Karpas-422 (cell line): ENCODE measurements at places on chromosomes 2 and 18.

DNA sequence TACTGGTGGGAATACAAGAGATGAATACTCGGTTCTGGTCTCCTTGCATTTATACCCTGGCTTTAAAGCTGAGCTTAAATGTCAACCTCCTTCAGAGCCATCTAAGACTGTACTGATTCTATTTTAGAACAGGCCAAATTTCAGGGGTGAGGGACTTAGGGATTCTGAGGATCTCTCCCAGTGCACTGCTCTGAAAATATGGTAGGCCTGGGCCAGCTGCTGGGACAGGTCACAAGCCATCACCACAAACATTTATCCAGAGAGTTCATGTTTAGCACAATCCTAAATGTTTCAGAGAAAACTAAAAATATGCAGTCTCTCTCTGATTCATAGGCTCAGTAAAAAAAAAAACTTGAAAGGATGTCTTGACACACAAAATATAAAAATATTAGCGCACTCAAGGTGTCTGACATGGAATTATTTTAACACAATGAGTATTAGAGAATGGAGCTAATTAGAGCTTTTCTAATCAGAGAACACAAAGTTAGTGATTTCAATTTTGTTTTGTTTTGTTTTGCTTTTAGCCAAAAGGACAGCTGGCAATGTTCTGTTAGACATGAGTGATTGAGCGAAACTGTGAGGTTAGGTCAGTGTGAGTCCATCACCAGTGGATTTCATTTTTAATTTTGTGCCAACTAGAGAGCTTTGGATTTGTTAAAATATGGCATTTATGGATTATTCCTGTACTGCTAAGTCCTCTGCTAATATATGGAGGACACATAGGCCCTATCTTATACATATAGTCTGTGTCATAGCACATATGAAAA, 38.8 kb downstream of the MFSD6 start:
- DNase-seq, result no peak

GRCh38 chr2:60837123-60837522, 44.3 kb upstream of the REL start:
- peak; percentile 46 for DNase-seq

DNA sequence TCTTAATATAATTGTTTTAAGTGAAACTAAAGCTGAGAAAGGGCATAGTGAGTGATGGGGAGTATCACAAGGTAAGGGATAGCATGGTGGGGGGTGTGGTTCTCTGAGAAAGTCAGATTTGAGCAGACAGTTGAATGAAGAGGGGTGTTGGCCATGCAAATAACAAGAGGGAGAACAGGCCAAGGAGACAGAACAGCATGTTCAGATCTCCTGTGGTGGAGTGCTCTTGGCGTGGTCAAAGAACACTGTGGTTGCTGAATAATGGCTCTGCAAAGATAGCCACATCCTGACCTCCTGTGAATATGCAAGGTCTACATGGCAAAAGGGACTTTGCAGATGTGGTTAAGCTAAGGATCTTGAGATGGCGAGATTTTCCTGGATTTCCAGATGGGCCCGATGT, 389.2 kb downstream of the TMEM182 start:
- no peak for DNase-seq

- DNase-seq, result no peak
These were observed 168.5 kb downstream of the SPP2 start for GRCh38 chr2:234219046-234219310.

DNA sequence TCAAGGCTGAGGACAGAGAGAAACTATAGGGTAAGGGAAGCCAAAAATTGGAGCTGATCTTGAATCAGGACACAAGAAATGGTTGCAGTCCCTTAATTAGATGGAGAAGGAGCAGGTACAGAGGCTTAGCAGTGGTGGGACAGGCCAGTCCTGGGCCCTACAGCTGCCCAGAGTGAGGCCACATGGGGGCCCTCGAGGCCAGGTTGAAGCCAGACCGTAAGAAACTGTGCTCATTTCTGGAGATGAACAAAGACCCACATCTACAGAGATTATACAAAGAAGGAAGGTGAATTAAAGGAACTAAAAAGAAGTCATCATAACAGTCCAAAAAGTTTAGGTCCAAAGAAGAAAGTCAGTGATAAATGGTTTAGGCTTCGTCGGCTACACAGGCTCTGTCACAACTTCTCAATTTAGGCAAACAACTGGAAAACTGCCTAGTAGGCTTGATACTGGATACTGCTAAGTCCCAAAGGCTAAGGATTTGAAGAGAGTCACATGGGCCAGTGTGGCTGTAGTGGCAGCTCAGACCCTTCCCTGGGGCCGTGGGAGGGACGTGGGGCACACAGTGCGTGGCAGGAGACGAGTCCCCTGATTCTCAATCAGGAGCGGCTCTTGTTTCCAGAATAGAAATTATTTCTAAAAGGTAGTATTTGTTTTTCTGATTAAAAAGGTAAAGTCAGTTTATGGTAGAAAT, 50.4 kb upstream of the CNGA3 start:
- DNase-seq, result no peak

- DNase-seq, result no peak
These were observed 25.5 kb downstream of the LNPK start for GRCh38 chr2:175976391-175977157.

GRCh38 chr2:198662905-198663304, 794.8 kb downstream of the SATB2 start:
- DNase-seq, result no peak
